Activated T-helper 1 cell treated with anti-CD3 and anti-CD28 coated beads, Interleukin-2, amount 50 U/mL, for 16 hours (primary cell): ENCODE measurements at places on chromosomes 7 and 10.
A peak's percentile ranks its signal among the peaks of the same experiment; 100 is the strongest.

DNA sequence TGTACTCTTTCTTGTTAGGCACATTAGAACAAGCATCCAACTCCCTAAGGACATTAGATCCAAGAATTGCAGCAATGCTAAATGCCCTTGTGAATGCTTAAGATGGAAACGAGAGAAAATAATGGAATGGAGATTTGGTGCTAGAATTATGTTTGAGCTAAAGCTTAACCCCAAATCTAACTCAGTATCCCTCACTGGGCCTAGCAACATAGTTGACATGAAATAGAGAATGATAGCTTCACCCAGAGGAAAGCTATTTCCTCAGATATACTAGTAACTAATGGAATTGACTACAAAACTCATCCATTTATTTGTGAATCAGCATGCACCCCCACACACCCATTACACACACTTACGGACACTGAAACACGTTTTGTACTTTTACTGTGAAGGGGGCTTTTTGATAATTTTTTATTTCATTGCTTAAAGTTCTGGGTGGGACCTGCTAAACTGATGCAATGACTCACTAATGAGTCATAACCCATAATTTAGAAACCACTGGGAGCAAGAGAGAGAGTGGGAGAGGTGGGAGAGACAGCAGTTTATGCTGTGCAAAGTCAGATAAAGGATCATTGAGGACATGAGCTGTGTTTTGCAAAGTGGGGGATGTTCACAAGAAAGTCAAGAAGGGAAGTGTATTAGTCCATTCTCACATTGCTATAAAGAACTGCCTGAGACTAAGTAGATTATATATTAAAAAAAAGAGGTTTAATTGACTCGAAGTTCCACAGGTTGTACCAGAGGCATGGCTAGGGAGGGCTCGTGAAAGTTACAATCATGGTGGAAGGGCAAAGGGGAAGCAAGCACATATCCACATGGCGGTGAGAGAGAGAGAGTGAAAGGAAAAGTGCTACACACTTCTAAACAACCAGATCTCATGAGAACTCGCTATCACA lies 382.7 kb downstream of the SFMBT2 start:
- no peak for DNase-seq

DNA sequence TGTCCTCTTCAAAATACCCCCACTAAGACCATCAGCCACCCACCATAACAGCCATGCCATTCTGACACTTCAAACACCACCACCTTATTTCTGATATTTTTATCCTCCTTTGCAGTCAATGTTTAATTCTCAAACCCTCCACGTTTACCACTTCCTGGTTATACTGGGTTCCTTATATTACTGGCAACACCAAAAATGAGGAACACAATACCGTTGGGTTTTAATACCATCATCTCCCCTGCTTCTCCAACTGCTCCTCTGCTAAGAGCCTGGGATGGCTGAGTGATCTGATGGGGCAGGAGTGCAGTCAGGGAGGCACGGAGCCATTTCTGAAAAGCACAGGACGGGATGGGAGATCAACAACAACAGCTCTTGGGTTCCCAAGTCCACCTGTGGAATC lies 140.5 kb downstream of the CHCHD3 start:
- no peak for DNase-seq

DNA sequence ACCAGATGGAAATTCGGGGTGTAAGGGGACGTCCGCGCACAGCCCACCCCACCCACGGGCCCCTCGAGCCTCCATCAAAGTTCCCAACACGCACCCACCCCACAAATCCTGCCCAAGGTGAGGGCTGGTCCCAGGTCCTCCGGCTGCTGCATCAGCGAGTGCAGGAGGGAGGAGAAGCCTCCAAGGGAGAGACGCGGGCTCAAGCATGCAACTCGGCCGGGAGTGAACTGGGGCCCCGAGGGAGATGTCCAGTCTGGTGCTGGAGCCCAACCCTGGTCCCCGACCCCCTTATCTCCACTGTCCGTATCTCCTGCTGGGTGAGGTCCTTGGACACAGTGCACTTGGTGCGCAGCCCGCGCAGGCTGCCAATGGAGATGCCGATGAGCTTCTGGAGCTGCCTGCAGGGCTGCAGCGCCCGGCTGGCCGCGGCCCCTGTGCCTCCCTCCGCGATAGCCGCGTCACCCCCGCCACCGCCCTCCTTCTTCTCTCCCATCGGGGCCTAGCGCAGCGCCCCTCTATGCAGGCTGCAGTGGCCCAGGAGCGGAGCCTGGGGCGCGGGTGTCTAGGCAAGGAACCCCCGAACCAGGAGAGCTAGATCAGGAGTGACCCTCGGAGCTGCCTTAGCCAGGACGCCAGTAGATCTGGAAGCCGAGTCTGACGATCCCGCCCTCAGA lies 489.2 kb downstream of the ZNF33B start:
- no peak for DNase-seq

- no peak for DNase-seq
Observed at GRCh38 chr7:23894892-23895569, 185.0 kb downstream of the STK31 start.

DNA sequence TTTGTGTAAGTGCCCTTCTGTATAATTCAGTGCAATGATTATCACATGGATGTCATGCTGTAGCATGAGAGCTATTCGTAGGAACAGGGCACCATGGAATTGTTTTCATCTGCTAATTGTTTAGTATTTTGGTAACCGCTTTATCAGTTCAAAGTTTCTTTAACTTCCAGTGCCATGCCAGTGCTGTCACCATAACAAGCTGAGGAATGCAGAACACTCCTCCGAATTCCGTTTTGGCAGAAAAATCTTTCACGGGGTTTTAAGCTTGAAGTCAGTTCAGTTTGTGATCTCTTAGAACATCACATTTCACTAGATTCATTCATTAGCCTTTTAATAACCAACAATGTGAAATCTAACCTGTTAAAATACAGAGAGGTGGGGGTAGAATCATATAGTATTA lies 117.2 kb upstream of the SEMA3C start:
- no peak for DNase-seq

DNA sequence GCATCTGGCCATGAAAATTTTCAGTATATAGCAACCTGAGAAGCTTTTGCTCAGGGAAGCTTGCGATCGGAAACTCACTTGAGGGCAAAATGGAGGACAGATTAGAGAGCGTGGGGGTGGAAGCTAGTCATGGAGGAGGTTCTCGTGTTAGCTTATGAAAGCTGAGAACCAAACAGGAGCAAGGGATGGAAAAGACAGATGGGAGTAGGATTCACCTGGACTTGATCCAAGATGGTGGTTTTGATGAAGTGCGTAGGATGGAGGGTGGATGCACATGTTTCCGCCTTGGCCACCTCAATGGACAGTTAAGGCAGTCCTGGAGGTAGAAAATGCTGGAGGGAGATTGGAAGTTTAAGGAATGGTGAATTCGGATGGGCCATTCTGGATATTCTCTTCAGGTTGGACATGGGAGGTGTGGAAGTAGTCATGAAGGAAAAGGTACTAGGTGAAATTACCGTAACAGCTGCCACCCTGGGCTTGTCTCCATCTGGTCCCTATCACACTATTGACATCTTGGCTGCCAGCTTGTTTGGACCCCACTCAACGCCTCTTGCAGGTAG lies 6.3 kb upstream of the C10orf95 start:
- DNase-seq: no peak

DNA sequence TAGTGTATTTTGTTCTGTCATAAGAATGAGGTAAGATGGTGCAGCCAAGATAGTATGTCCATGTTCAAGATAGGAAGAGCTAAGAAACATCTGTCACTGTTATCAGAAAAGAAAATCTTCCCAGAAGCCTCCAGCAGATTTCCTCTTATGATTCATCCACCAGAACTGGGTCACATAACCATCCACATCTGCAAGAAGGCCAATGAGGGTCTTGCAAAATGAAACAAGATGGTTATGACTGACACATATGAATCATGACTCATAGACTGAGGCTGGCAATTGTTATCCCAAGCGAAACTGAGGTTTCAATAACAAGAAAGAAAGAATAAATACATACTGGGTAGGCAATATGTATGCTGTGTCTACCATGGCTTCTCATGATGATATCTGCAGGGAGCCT lies 30.3 kb downstream of the CCNJ start:
- no peak for DNase-seq

DNA sequence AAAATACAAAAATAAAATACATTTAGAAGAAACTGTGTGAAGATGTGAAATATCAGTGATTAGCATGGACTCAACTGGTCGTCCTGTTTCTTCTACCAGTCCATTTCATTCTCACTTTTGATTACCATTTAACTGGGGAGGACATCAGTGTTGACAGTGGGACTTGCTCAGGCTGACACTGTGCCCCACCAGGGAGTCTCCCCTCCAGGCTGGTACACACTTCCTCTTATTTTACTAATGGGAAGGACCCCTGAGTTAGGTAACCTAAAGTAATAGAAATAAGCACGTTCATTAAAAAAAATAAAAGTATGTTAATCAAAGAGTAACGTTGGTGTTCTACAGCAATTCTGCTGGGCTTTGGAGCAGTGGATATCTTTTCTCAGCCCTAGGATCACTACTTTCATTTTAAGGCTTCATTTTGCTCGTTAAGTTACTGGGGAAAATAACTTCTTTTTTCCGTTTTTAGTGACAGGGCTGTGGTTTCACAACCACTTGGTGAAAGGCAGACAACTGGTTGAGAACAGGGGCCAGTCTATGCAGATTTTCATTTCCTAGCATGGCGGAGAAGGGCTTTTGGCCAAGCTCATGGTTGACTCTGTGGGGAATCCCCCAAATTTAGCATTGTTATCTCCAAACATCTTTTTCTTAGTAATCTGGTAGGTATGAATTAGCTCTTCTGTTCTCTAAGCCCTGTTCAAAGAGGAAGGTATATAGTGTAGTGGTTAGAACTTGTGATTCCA lies 2.1 kb downstream of the SNX10 start:
- DNase-seq: peak; percentile 40

DNA sequence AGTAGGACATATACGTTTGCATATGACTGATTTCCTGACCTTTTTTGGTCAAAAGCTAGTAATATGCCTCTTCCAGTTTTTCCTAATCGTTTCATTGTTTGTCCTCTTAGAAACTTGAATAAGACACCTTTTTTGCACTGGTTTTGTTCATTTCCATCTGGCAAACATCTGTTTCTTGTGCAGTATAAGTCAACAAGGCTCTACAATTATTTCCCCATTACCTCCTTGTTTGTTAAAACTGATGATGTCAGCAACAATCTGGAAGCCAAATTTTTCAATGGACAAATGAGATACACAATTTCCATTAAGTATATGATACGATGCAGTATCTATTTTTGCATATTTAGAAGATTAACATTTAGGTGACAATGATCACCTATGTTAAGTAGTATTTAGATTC lies 148.8 kb downstream of the NRBF2 start:
- DNase-seq: no peak

- no peak for DNase-seq
Observed at GRCh38 chr7:39272111-39272510, 294.1 kb upstream of the YAE1 start.

DNA sequence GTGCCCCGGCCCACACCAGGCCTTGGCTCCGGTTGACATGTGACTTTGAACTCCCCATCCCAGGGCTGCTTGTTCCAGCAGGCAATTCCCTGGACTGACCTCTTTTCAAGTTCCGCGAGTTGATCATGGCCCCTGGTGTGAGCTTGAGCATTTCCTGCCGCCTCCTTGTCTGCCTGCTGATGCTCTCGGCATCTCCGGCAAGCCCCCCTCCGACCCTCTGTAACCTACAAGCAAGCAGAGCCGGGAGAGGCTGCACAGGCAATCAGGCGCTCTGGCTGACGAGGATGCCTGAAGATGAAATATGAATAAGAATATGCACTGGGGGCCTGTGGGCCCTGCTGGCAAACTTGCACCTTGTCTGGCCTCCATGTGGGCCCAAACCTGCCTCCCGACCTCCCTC lies 304.9 kb upstream of the MKI67 start:
- no peak for DNase-seq

GRCh38 chr7:100069991-100070390 lies 11.5 kb downstream of the ZNF3 start:
- no peak for DNase-seq
